GM04503 (cell line): ENCODE measurements at places on chromosomes 4 and X.

DNA sequence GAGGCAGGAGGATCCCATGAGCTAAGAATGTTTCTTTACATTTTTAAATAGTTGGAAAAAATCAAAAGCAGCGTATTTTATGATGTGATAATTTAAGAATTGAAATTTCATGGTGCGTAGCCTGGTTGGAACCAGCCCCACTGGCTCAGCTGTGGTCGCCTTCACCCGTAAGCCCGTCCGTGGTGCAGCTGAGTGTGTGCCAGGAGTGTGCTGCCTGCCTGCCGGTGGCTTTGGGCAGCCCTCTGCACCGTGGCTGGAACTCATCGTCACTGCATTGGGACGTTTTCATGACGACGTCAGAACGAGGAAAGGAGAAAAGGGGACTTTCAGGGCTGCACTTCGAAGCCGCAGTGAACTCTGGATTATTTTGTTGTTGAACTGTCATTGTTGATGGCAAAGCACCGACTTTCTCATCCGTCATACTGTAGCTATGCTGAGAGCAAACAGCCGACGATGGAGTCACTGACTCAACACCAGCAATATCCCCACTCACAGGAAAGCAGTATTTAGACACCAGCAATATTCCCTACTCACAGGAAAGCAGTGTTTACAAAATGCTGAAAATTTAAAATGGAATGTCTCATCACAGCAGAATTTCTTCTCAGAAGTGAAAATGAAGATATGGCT is 35.1 kb downstream of the PCGF3 start:
- no peak for DNase-seq

DNA sequence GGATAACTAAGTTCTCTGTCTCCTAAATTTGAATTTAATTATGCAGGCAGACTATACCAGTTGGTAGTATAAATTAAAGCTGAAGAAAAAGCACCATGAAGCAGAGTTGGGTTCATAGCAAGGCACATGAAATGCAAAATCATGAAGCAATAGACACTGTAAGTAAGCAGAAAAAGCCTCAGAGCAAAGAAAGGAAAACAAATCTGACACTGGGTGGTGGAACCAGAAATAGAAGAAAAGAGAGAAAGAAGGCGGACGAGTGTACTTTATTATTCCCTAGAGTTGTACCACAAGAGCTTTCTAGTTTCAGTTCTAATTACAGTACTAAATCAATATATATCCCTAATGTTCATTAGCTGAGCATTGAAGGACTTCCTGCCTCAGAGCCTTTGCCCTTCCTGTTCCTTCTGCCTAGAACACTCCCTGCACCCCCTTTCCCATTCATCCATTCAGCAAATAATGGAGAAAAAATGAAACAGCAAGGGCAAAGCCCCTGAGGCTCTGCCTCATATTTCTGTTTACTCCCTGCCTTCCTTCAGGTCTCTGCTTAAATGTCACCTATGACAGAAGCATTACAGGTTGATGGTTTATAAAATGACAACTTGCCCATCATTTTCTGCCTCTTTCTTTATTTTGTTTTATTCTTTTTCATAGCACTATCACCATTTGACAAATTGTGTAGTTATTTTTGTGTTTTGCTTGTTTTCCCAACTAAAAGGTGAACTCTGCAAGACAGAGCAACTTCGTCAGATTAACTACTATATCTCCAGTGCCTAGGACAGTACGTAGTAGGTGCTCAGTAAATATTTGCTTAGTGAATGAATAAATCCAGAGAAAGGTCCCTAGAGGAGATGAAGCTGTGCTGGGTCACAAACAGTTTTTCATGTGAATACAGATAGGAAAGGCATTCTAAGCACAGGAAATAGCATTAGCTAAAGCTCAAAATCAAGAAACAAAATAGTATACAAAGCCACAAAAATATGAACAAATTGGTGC is 154.0 kb upstream of the RASGEF1B start:
- DNase-seq = no peak

- no peak for DNase-seq
Measured at GRCh38 chr4:152825336-152825735, 45.6 kb downstream of the ARFIP1 start.

- peak; percentile 15 for DNase-seq
Measured at GRCh38 chrX:46865281-46865680, 28.4 kb downstream of the RP2 start.

GRCh38 chrX:154819771-154820341 is 14.6 kb upstream of the MPP1 start:
- no peak for DNase-seq

DNA sequence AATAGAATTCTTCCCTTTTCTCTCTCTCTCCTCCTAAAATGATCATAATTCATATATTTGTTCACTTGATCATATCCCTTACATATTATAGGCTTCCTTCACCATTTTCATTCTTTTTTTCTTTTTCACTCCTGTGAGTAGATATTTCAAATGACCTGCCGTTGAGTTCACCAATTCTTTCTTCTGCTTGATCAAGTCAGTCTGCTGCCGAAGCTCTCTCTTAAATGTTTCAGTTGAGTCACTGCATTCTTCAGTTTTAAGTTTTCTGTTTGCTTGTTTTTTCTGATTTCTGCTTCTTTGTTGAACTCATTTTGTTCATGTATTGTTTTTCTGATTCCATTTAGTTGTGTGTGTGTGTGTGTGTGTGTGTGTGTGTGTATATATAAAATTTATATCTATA is 354.3 kb downstream of the GPAT3 start:
- no peak for DNase-seq

DNA sequence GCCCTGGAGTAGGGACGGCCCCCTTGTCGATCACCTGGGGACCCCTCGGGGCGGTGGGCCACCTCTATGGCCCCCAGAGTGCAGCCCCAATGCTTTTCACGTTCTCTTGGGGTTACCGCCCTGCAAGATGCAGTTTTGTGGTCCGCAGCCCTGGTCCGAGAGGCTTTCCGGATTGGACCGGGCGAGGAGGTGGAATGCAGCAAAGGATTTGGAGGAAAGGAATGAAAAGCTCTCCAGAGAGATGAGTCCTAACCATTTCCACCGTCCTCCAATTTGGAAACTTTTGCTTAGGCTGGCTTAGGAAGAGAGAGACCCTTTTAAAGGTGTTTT is 601 bp downstream of the SLC25A43 start:
- no peak for DNase-seq

DNA sequence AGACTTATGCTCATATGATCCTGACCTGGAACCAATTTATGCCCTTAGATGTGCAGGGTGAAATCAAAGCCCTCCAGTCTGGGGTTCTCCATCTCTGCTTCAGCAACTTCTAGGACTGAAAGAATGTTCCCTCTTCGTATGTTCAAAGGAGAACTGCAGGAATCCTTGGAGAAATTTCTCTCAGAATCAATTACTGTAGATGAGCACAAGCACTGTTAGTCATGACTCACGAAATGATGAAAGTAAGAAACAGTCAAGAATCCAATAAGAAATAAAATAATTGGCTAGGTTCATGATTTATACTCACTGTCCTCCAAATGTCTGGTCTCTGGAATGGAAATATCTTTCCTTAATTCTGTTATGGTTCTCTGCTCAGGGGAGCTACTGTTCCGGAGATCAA is 348.2 kb downstream of the PDGFC start:
- no peak for DNase-seq

DNA sequence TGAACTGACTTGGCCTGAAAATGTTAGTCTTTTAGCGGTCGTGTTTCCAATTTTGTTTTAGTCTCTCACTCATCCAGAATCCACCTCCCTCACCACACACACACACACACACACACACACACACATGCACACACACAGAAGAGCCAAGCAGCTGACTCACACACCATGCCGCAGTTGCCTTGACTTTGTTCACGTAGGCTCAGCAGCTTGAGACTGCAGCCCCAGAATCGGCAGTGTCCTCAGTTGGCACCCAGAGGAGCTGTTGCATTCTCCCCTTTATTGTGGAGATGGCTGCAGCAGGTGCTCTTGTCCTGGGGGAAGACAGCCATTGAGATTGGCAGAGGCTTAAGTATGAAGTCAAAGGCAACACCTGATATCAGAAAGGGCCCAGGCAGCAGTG is 20.9 kb upstream of the XPNPEP2 start:
- no peak for DNase-seq

GRCh38 chr4:14650127-14650526 is 352.2 kb upstream of the CPEB2 start:
- no peak for DNase-seq

GRCh38 chrX:70998411-70999027 is 67.6 kb upstream of the SLC7A3 start:
- DNase-seq = peak; percentile 14

DNA sequence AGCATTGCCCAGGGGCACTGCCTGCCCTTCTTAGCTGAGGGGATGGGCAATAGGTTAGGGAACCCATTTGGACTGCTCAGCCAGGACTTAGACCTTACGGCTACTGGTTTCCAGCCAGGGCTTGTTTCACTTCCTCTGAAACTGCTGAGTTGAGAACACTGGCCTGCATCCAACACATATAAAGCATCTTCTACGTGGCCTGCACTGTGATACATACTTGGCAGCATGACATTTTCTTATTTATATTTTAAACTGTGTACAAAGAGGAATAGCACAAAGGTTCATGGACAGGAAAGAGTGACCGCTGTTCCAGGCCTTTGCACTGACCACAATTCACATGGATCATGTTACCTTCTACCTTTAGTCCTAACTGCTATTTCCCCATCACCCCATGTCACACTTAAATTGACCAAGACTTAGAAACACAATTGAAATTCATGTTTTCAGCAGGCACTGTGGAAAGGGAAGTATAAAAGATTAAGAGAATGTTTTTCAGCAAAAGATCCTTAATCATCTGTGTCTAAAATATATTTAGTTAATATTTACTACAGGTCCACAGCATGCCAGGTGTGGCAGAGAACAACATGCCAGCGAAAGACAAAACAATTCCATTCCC is 43.7 kb downstream of the NLGN4X start:
- no peak for DNase-seq

DNA sequence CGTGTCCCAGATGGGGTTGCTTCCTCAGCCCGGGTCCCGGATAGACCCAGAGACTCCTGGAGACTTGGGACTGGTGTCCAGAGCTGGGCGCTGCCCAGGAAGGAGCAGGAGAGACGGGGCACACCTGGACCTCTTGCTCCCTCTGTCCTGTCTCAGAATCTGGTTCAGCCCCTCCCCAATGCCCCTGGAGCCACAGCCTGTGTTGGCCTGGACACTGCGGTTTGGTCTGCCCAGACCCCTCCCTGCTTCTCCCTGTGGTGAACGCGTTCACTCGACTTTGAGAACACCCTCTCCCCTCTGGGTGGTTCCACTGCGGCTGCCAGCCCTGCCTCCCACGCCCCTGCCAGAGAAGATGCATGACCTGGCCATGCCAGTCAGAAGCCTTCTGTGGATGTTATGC is 111.1 kb downstream of the HMX1 start:
- no peak for DNase-seq

GRCh38 chrX:10039821-10040793 is 72.9 kb downstream of the CLDN34 start:
- DNase-seq = no peak

DNA sequence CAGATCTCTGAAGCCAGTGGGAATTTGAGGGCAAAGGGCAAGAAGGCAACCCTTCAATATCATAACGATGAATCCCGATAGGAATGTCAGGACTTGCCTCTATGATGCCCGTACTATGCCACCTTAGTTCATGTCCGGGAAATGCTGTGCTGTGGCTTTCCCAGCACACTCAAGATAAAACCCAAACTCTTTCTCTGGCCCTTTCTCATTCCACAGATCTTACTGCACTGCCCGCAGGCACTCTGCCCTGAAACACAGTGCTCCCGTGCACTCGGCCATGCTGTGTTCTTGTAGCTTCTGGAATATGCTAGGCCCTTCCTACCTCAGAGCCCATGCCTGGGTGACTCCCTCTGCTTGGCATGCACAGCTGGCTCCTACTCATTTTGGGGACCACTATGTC is 26.3 kb downstream of the SORCS2 start:
- DNase-seq = no peak

- DNase-seq = peak; percentile 3
Measured at GRCh38 chr4:111883557-111883999, 261.7 kb upstream of the FAM241A start.

- peak; percentile 83 for DNase-seq
Measured at GRCh38 chr4:15303052-15303641, 124.7 kb upstream of the C1QTNF7 start.

DNA sequence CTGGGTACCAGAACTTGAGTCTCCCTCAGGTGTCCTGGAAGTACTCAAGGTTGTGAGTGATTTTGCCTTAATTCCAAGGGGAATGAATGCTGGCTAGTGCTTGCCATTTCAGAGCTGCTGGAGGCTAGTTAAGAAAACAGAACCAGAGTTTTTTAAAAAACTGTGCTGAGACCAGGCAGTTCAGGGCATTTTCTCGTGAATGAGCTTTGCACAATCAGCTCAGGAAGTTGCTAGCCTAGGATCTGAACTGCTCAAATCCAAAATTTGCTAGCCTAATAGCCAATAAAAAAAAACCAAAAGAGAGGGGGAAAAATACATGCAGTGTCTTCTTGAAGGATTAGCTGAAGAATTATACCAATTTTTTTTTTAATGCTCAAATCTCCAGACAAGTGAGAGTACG is 292.7 kb downstream of the FBXW7 start:
- no peak for DNase-seq

DNA sequence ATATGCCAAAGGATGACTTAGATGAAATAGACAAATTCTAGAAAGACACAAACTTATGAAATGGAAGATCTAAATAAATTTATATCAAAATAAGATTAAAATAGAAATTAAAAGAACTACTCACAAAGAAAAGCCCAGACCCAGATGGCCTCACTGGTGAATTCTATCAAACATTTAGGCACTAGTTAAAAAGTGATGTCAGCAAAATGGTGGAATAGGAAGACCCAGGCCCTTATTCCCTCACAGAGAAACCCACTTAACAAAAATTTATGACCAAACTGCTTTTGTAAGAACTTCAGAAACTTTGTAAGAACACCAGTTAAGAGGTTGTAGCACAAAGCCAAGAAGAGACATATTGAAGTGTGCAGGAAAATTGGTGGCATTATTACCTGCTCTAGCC is 129.5 kb downstream of the GATB start:
- DNase-seq = no peak

DNA sequence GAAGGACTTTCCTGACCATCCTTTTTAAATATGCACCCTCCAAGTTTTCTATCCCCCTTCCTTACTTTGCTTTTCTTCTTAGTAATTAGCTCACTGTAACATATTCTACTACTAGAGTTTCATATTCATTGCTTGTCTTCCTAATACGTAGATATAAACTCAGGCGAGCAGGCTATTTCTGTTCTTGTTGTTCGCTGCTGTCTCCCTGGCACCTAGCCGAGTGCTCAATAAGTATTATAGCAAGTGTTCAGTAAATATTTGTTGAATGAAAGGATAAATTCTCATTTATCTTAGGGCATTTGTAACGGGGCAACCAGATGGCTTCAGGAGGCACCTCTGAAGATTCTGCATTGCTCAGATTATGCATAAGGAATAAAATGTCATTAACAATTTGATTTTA is 6.8 kb upstream of the RHOH start:
- no peak for DNase-seq

GRCh38 chrX:48531358-48531959 is 8.1 kb upstream of the TBC1D25 start:
- peak; percentile 60 for DNase-seq
